ENCODE measurements at places on chromosomes 7 and 10. TPM values are rescaled to one million over a fixed set of nuclear protein-coding genes. Genes with fewer than 3 reads are reported as not detected.

The FAM237B gene
- polyA plus RNA-seq = not detected

The HMX2 gene
- not detected for polyA plus RNA-seq

The IDI2 gene
- not detected for polyA plus RNA-seq

The CACNA2D1 gene
- 0.90 TPM for polyA plus RNA-seq

The PTPRZ1 gene
- polyA plus RNA-seq = 13.3 TPM

The UCMA gene
- polyA plus RNA-seq = not detected

The ZNF37A gene
- polyA plus RNA-seq = 2.8 TPM

The SPDYE5 gene
- polyA plus RNA-seq = not detected

The PPP1R17 gene
- polyA plus RNA-seq = not detected

The ADAM12 gene
- polyA plus RNA-seq = 0.06 TPM

The TRPV6 gene
- 10.5 TPM for polyA plus RNA-seq

The CYP26A1 gene
- polyA plus RNA-seq = not detected

The CLRN3 gene
- polyA plus RNA-seq = not detected

The CHAT gene
- polyA plus RNA-seq = not detected

The CAMK2B gene
- polyA plus RNA-seq = 0.33 TPM

The CADPS2 gene
- polyA plus RNA-seq = 3.3 TPM

The WDR86 gene
- polyA plus RNA-seq = 0.28 TPM

The VWA2 gene
- polyA plus RNA-seq = 1.4 TPM

The ADIRF gene
- 104 TPM for polyA plus RNA-seq

The CDHR1 gene
- polyA plus RNA-seq = 5.0 TPM

The KEL gene
- 1.7 TPM for polyA plus RNA-seq

The AP1S1 gene
- polyA plus RNA-seq = 40.2 TPM

The NAT16 gene
- not detected for polyA plus RNA-seq

The SEC31B gene
- 3.6 TPM for polyA plus RNA-seq

The AGMO gene
- polyA plus RNA-seq = 0.02 TPM

The AKR1C8 gene
- not detected for polyA plus RNA-seq

The LAMB4 gene
- 3.5 TPM for polyA plus RNA-seq

The SLC18A2 gene
- 0.14 TPM for polyA plus RNA-seq

The ELFN1 gene
- polyA plus RNA-seq = 0.39 TPM

The LIMK1 gene
- polyA plus RNA-seq = 7.7 TPM

The CARD11 gene
- 0.66 TPM for polyA plus RNA-seq

The FAM13C gene
- 2.7 TPM for polyA plus RNA-seq

The EVX1 gene
- not detected for polyA plus RNA-seq

The PTF1A gene
- polyA plus RNA-seq = not detected

The ZNF394 gene
- 15.2 TPM for polyA plus RNA-seq

The GALNT17 gene
- 1.7 TPM for polyA plus RNA-seq

The MOGAT3 gene
- not detected for polyA plus RNA-seq

The COBL gene
- 3.6 TPM for polyA plus RNA-seq

The PKD1L1 gene
- polyA plus RNA-seq = 0.08 TPM

The BMPER gene
- polyA plus RNA-seq = 0.06 TPM
